SK-N-SH (cell line): ENCODE measurements at places on chromosomes 2 and 18. TPM values are rescaled to one million over a fixed set of nuclear protein-coding genes. Genes with fewer than 3 reads are reported as not detected.

Gene IL1RL1
- polyA plus RNA-seq = not detected in 2 replicates

Gene ITGB6
- 0.10 and 0.13 TPM in 2 replicates for polyA plus RNA-seq

Gene RAD51AP2
- 0.02 TPM in 1 of 2 replicates, not detected in the other for polyA plus RNA-seq

Gene ANKRD30B
- not detected in 2 replicates for polyA plus RNA-seq

Gene USP34
- 31.4 and 40.5 TPM in 2 replicates for polyA plus RNA-seq

Gene HRH4
- polyA plus RNA-seq = not detected in 2 replicates

Gene OTOS
- polyA plus RNA-seq = not detected in 2 replicates

Gene VWC2L
- not detected in 2 replicates for polyA plus RNA-seq

Gene GAREM2
- 1.5 and 3.7 TPM in 2 replicates for polyA plus RNA-seq

Gene SH3BP4
- polyA plus RNA-seq = 27.7 and 32.9 TPM in 2 replicates

Gene DOK1
- 25.3 and 28.1 TPM in 2 replicates for polyA plus RNA-seq

Gene EMILIN2
- 1.4 and 1.6 TPM in 2 replicates for polyA plus RNA-seq

Gene TFCP2L1
- polyA plus RNA-seq = not detected in 2 replicates

Gene HOXD13
- not detected in 2 replicates for polyA plus RNA-seq

Gene G6PC2
- not detected in 2 replicates for polyA plus RNA-seq

Gene PDCD1
- polyA plus RNA-seq = not detected in 2 replicates

Gene GNLY
- not detected in 2 replicates for polyA plus RNA-seq

Gene CYP1B1
- 0.08 and 0.20 TPM in 2 replicates for polyA plus RNA-seq

Gene FARP2
- polyA plus RNA-seq = 11.5 and 13.9 TPM in 2 replicates

Gene COL3A1
- 900 and 987 TPM in 2 replicates for polyA plus RNA-seq

Gene ABCB11
- polyA plus RNA-seq = not detected in 2 replicates

Gene EMILIN1
- polyA plus RNA-seq = 184 and 286 TPM in 2 replicates

Gene LOXHD1
- not detected in 2 replicates for polyA plus RNA-seq

Gene MROH2A
- 0.02 TPM in 1 of 2 replicates, not detected in the other for polyA plus RNA-seq

Gene HOXD12
- not detected in 2 replicates for polyA plus RNA-seq

Gene GAL3ST2
- 0.10 and 0.15 TPM in 2 replicates for polyA plus RNA-seq

Gene ACSL3
- 15.7 and 25.2 TPM in 2 replicates for polyA plus RNA-seq

Gene ACTG2
- polyA plus RNA-seq = 0.10 and 0.25 TPM in 2 replicates

Gene PLGLB2
- polyA plus RNA-seq = 1.2 and 1.9 TPM in 2 replicates

Gene SERPINB3
- polyA plus RNA-seq = 0.07 TPM in 1 of 2 replicates, not detected in the other

Gene EHD3
- polyA plus RNA-seq = 45.3 and 45.4 TPM in 2 replicates

Gene GPC1
- 49.0 and 65.5 TPM in 2 replicates for polyA plus RNA-seq

Gene PPP1R1C
- polyA plus RNA-seq = 0.26 and 0.41 TPM in 2 replicates

Gene DNPEP
- polyA plus RNA-seq = 80.7 and 92.6 TPM in 2 replicates

Gene CFAP221
- 0.12 and 0.15 TPM in 2 replicates for polyA plus RNA-seq

Gene LYG2
- polyA plus RNA-seq = not detected in 2 replicates

Gene CPLX4
- not detected in 2 replicates for polyA plus RNA-seq

Gene STPG4
- 0.20 and 0.21 TPM in 2 replicates for polyA plus RNA-seq

Gene IL36RN
- not detected in 2 replicates for polyA plus RNA-seq

Gene OTOF
- polyA plus RNA-seq = not detected in 2 replicates

Gene PCARE
- not detected in 2 replicates for polyA plus RNA-seq

Gene SLC40A1
- 1.8 and 2.1 TPM in 2 replicates for polyA plus RNA-seq

Gene SLC4A3
- 12.2 and 12.3 TPM in 2 replicates for polyA plus RNA-seq

Gene LAMA1
- polyA plus RNA-seq = 0.07 and 0.11 TPM in 2 replicates

Gene STON1
- 4.2 and 5.7 TPM in 2 replicates for polyA plus RNA-seq

Gene PTPN2
- 11.2 and 13.0 TPM in 2 replicates for polyA plus RNA-seq

Gene ERMN
- polyA plus RNA-seq = not detected in 2 replicates

Gene CYRIA
- 0.08 and 0.13 TPM in 2 replicates for polyA plus RNA-seq

Gene ATP8B1
- 43.8 and 60.4 TPM in 2 replicates for polyA plus RNA-seq

Gene TET3
- polyA plus RNA-seq = 1.6 TPM in 2 replicates

Gene SEPTIN10
- 39.1 and 46.5 TPM in 2 replicates for polyA plus RNA-seq

Gene MC4R
- polyA plus RNA-seq = 0.21 and 0.62 TPM in 2 replicates

Gene NCKAP5
- polyA plus RNA-seq = 0.02 TPM in 2 replicates

Gene ASB1
- polyA plus RNA-seq = 33.3 and 33.6 TPM in 2 replicates

Gene IL18R1
- polyA plus RNA-seq = 0.11 TPM in 1 of 2 replicates, not detected in the other

Gene LRRC30
- not detected in 2 replicates for polyA plus RNA-seq
